Right renal pelvis (tissue), 4 donors: ENCODE measurements at places on chromosomes 2 and 18.

- no peak for DNase-seq
Measured at GRCh38 chr2:174436351-174436750, 40.8 kb downstream of the SCRN3 start.

- DNase-seq, result no peak
Measured at GRCh38 chr18:22060361-22060760, 109.0 kb upstream of the GATA6 start.

DNA sequence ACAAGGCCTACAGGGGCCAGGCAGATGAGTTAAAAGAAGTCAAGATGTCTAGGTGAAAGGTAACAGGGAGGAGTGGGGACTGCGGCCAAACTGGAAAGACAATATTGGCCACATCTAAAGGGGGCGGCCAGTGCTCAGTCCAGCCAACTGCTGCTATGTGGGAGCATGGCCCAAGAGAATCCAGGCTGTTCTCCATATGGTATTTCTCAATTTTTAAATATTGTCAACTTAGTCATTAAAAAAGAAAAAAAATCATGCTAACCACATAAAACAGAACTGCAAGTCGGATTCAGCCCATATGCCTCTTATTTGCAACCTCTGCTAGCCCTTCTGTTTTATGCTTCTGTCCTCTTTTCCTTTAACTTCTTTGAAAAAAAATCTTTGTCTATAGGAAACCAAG, 14.8 kb downstream of the TRABD2A start:
- no peak for DNase-seq

DNA sequence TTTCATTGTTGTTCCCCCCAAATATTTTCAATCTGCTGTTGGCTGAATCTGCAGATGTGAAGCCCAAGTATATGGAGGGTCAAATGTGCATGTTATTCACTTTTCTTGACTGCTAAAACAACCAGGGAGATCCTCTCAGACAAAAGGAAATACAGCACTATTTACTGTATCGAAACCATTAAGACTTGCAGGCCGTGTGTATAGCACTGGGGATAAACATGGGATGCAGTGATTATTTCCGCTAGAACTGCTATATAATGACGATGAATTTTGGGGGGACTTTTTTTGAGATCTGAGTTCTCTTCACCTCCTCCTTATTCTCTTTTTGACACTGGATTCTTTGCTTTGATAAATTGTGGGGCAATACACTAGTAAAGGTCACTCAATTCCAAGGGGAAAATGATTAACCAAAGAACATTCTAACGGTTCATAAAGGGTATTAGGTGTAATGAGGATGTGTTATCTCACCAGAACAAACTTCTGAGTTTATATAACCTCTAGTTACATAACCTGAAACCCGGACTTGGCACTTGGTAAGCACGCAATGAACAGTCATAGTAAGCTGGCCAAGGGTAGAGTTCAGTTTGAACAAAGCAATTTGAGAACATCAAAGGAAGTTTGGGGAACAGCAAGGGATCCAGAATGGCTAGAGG, 3.5 kb upstream of the UGT1A1 start:
- no peak for DNase-seq

DNA sequence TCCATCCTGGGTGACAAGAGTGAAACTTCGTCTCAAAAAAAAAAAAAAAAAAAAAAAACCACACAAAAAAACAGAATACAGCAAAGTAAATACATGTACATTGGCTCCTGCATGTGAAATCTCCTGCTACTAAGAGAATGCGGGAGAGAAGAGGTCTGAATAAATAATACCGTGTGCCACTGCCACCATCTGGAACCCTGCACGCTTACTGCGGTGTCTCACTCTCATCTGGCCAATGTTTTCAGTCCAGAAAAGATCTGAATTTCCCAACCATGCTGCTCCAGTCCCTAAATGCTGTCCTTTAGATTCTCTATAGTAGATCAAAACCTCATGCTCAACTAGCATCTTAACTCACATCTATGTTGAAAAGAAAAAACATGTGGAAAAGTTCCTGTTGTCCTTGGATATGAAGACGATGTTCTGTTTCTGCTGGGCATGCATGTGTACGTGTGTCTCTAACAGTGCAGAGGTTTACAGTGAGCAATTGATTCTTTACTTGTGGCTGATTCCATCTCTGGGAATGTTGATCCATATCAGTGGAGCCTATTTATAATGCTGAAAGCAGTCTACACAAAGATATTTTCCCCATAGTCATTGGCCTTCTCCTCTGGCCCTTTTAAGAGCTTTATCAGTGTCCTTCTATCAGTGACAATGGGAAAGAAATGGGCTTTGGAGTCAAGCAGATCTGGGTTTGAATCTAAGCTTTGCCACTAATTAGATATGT, 11.9 kb downstream of the STON1 start:
- DNase-seq, result no peak

DNA sequence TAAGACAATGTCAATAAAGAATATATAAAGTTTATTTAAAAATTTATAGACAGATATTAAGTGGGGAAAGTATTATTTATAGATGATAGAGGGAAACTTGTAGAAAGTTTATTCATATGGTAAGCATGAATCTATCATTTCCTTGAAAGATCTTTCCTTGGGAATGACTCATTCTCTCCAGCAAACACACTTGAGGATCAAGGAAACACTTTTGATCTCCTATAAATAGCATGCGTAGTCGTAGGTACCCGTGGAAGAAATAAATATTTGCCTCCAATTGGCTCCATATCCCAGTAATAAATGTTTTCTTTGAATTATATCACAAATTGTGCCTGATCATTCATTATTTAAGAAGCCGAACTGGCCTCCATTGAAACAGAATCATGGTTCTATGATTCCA, 483.4 kb downstream of the RNF144A start:
- no peak for DNase-seq

- no peak for DNase-seq
Measured at GRCh38 chr18:64399566-64399965, 250.7 kb upstream of the LINC00305 start.

- DNase-seq, result no peak
Measured at GRCh38 chr2:3128786-3129185, 248.8 kb downstream of the EIPR1 start.

DNA sequence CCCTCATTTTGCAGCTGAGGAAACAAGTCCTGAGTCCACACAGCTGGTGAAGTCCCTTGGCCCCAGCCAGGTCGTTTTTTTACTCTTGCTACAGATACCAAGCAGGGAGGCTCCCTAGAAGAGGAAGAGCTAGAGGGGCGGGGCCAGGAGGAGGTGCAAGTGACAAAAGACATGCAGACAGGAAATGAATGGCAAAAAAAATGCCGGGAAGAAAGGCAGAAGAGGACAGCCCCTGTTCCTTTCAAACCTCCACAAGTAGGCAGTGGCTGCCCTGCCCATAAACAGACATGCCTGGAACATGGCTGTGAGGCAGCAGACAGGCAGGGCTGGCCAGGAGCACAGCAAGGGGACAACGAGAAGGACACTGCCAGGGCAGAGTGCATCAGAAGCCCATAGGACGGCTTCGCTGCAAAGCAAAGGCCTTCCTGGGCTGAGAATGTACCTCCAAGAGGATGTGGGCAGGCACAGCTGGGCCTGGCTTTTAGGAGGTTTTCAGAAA, 108.7 kb downstream of the ZBTB7C start:
- DNase-seq, result no peak

DNA sequence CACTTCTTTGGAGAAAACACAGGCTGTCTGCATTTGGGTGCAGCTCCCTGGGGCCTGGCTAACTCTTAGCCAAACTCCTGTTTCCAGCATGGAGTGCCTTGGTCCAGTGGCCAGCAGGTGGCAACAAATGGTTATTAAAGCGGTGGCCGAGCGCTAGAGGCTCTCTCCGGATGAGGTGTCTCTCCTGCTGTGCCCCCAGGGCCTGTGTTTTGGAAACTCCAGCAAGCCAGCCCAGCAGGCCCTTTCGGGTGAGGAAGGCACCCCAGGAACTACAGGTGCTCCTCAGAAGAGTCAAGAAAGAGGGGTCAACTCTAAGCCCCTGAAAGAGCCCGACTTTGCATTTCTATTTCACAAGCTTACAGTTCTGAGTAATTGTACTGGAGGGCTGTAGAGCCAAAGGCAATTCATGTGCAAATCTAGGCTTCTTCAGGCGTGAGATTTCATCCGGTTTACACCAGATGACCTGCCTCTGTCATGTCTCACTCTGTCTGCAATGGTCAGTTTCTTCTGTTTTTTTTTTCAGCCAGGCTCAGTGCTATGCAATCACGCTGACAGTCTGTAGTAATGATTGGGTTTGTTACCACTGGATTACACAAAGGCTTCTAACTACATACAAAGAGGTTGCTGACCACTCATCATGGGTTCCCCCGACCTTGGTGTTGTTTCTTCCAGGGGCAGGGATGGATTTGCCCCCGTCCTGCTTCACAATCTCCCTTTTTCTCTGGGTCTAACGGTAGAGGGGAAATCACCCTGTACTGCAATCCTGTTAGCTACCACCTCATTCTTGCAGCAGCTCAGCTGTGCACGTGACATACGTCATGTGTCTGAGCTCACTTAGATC, 7.6 kb upstream of the CHRNA1 start:
- peak; percentile 63 for DNase-seq

DNA sequence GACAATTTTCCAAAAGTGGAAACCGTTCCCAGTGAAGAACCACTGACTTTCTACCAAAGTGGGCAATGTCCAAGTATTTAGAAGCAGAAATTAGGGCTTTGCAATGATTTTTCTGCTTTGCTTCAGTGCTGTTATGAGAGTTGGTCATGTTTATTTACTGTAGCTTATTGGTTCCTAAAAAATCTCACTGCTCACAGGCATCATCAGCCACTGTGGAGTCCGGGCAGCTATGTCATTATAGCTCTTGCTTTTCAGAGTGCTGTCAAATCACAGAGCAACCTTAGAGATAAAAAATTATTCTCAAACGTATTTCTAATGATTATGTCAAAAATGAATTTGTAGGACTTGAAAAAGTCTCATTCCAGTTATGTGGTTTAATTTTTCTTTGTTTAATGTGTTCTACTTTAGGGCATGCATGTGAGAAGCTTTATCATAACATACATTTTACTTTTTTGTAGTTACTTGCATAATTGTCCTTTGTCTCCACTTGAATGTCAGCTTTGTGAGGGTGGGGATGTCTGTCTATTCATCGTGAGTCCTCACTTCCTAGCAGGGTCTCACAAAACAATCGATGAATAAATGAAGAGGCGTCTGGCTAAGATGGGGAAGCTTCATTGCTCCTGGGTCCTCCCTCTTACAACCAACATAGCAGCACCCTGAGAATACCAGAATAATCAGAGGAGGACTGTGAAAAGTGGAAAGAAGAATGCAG, 117.6 kb downstream of the TPGS2 start:
- DNase-seq, result no peak

GRCh38 chr18:71001597-71001996, 712.8 kb downstream of the SOCS6 start:
- no peak for DNase-seq

GRCh38 chr2:67290451-67291290, 106.5 kb upstream of the ETAA1 start:
- DNase-seq, result no peak

DNA sequence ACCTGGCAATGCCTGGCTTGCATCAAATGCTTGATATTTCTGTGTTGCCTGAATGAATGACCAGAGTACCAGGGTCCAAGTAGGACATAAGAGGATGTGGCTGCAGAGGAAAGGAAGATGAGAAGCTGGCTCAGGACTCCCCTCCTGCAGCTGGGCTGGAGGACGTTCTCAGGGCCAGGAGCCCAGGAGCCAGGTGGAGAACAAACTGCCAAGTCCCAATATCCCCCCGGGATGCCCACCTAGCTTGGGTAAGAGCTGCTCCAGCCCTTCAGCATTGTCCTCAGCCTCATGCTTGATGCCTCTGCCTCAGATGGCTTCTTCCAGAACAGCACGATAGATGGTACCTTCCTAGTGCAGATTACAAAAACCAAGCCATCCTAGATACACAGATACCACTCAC, 8.6 kb upstream of the ATP6V1B1 start:
- DNase-seq, result no peak

- no peak for DNase-seq
Measured at GRCh38 chr2:217383620-217384019, 523.8 kb upstream of the TNP1 start.

- no peak for DNase-seq
Measured at GRCh38 chr18:25494888-25495287, 142.9 kb upstream of the ZNF521 start.

DNA sequence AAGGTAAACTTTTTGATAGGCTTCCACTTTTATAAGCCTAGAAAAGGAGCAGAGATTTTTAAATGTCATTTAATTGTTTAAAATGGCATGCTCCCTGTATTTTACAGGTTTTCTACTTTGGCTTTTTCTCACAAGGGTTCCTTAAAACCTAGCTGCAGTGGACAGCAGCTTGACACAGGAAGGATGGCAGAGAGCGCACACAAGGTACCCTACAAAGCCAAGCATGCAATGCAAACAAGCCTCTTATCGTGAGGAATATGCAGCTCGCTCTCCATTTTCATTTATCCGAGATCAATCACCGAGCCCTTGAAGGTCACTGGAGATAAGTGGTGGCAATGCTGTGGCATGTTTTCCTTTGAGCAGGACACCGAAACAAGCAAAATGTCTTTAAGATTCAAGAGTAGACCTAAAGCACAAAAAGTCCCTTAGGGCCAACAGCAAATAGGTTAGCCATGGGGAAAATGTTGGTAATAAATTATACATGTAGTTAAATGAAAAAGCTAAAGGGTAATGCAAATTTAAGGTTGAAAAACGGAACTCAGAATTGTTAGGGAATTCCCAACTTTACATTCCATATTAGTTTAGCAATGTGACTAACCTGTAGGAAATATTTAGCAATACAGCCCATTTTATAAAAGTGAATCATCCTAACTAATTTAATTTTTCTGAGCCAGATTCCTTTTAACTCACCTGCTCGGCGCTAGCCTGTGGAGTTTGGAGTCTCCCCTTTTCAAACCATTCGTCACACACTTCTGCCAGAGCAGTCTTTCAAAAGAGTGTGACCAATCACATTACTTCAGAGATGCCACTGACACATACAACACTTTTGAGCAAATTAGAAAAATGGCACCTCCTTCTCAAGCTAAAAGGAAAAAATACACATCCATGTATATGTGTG, 337.9 kb upstream of the PKDCC start:
- DNase-seq, result no peak

GRCh38 chr2:42567364-42567763, 1.1 kb upstream of the MTA3 start:
- no peak for DNase-seq

DNA sequence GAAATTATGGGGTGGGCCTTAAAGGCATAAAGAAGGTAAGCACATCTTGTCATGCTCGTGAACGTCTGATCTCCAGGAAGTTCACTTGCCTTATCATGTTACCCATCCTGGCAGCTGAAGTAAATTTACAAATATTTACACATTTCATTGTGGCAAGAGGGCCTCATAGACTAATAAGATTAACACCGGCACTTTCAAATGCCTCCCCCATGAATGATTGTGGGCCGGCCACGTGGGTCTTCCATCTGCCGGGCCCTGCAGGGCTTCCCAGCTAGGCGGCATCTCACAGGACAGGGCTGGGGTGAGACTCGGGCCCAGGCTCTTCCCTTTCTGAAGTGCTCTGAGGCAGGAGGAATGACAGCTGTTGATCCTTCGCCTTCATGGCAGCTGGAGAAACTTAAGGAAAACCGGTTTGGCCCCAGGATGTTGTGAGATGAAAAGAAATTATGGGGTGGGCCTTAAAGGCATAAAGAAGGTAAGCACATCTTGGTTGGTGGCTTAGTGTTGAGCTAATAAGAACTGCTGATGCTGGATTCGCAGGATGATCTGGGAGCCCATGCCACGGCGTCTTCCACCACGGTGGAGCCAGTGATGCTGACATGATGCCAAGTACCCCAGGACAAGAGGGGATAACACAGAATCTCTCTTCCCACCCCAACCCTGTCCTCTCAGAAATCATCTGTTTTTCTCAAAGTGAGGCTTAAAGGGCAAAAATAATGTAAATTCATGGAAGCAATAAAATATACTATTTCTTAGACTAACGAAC, 176.3 kb downstream of the SEPTIN10 start:
- no peak for DNase-seq
